Diencephalon (tissue), 1 donor: ENCODE measurements at places on chromosomes 3 and 15. TPM values are rescaled to one million over a fixed set of nuclear protein-coding genes. Genes with fewer than 3 reads are reported as not detected.

Gene FOXB1
- total RNA-seq = 2.1 TPM

Gene SAMD7
- total RNA-seq = not detected

Gene INSYN1
- 36.0 TPM for total RNA-seq

Gene RGMA
- 38.8 TPM for total RNA-seq

Gene BCHE
- total RNA-seq = 38.1 TPM

Gene B3GALNT1
- 225 TPM for total RNA-seq

Gene FGF7
- total RNA-seq = 0.69 TPM

Gene FANCD2OS
- not detected for total RNA-seq

Gene MAGI1
- 108 TPM for total RNA-seq

Gene POPDC2
- total RNA-seq = 0.69 TPM

Gene PLCL2
- total RNA-seq = 112 TPM

Gene TGM4
- not detected for total RNA-seq

Gene HRH1
- 7.8 TPM for total RNA-seq

Gene GPR156
- total RNA-seq = 1.4 TPM

Gene CCDC51
- total RNA-seq = 10.1 TPM

Gene CHRD
- total RNA-seq = 6.0 TPM

Gene SPTSSB
- total RNA-seq = 33.9 TPM

Gene UROC1
- not detected for total RNA-seq

Gene ESYT3
- 4.4 TPM for total RNA-seq

Gene ZNF662
- 16.6 TPM for total RNA-seq

Gene SHC4
- total RNA-seq = 10.1 TPM

Gene XPC
- total RNA-seq = 18.9 TPM

Gene CHRNA7
- total RNA-seq = 12.7 TPM

Gene SOX2
- total RNA-seq = 188 TPM

Gene C2CD4A
- total RNA-seq = under 0.01 TPM

Gene ADAM10
- 66.2 TPM for total RNA-seq

Gene CCDC54
- total RNA-seq = not detected

Gene AP3B2
- total RNA-seq = 65.0 TPM

Gene RFX7
- total RNA-seq = 27.0 TPM

Gene SNX22
- total RNA-seq = 12.5 TPM

Gene HESX1
- not detected for total RNA-seq

Gene PDZRN3
- total RNA-seq = 35.5 TPM

Gene SLC22A13
- total RNA-seq = 0.69 TPM

Gene WDR6
- total RNA-seq = 116 TPM

Gene IGSF11
- total RNA-seq = 19.6 TPM

Gene DENND6A
- total RNA-seq = 38.3 TPM

Gene KLHL25
- total RNA-seq = 33.0 TPM

Gene RBP2
- total RNA-seq = not detected

Gene CMTM7
- total RNA-seq = 0.69 TPM

Gene SERPINI2
- total RNA-seq = 3.7 TPM

Gene MOBP
- 0.92 TPM for total RNA-seq

Gene DAPK2
- 3.7 TPM for total RNA-seq

Gene ARNT2
- 73.4 TPM for total RNA-seq

Gene SPATA12
- not detected for total RNA-seq

Gene RBM6
- total RNA-seq = 93.7 TPM

Gene POLG
- 32.3 TPM for total RNA-seq
